Suppressor macrophage treated with lipopolysaccharide for 1 hour (primary cell): ENCODE measurements at places on chromosomes 3 and 15.

- DNase-seq = no peak
Observed at GRCh38 chr3:150757768-150758167, 5.2 kb downstream of the SIAH2 start.

- DNase-seq = no peak
Observed at GRCh38 chr3:165390166-165390565, 194.0 kb upstream of the SLITRK3 start.

DNA sequence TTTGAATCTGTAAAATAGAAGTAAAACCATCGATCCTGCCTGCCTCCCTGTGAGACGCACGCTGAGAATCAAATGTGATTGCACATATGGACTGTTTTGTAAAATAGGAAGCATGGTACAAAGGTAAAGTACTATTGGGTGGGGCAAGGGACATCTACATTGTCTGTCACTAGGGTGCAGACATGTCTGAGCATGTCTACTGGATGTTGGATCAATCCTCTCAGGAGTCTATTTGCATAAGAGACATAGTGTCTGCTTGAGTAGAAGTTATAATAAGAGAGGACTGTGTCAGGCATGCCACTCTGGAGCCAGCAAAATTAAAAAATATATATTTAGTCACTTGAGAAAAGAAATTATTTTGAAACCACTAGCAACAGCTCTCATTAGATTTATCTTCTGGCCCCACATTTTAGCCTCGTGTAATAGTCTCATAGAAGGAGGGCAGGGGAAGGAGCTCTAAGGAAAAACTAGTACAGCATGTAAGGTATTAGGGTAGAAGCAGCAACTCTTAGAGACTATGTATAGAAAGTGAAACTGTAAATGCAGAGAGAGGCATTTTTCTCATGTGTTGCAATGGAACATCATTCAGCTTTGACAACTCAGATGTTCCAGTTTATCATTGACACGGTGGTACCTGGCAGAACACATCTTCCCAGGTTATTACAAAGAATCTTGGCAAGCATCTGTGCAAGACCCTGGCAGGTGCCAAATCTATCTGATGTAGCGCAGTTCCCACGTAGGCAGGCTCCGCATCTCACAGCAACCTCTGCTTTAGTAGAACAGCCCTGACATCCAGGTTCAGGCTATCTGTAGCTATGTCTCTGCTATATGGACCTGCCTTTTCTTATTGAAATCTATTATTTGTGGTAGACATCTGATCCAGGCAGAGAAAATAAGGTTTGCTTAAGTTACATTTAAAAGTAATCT is 85.2 kb upstream of the CHL1 start:
- DNase-seq = no peak

DNA sequence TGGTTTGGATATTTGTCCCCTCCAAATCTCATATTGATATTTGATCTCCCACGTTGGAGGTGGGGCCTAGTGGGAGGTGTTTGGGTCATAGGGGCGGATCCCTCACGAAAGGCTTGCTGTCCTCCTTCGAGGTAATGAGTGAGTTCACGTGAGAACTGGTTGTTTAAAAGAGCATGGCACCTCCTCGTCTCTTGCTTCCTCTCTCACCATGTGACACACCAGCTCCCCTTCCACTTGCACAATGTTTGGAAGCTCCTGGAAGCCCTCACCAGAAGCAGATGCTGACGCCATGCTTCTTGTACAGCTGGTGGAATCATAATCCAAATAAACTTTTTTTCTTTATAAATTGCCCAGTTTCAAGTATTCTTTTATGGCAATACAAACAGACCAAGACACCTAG is 38.6 kb downstream of the RFTN1 start:
- DNase-seq = no peak

DNA sequence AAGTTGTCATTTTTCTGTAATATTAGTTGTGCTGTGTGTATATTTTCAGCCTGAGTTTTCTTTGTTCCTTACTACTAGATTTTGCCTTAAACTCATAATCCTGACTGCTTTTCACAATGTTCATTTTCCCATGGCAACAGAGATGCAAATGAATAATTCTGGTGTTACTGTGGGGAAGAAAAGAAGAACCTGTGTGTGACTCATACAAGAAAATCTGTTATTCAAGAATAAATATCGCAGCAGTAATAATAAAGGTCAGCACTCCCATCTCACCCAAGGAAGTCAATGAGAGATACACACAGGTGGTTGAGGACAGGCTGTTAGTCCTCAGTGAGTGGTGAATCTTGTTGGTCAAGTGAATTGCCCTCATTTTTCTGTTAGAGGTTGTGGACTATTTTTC is 656.6 kb upstream of the NAALADL2 start:
- DNase-seq = peak; percentile 23

DNA sequence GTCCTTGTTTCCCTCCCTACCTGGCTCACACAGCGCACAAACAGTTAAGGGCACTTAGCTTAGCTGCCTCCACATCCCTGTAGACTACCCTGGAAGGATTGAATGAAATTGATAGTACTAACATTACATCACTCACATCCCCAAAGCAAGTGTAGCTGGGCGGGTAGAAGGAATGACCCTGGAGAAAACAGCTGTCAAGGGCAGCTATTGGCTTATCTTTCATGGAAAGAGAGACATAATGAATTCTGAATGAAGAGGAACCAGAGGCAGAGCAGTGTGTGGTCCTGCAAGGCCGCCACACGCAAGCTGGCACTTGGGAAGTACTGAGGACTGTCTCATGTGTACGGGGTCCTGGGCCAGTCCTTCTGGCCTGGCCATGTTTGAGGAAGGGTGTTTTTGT is 369.6 kb upstream of the RGMA start:
- DNase-seq = no peak

- no peak for DNase-seq
Observed at GRCh38 chr3:152770296-152770695, 64.6 kb upstream of the P2RY1 start.

DNA sequence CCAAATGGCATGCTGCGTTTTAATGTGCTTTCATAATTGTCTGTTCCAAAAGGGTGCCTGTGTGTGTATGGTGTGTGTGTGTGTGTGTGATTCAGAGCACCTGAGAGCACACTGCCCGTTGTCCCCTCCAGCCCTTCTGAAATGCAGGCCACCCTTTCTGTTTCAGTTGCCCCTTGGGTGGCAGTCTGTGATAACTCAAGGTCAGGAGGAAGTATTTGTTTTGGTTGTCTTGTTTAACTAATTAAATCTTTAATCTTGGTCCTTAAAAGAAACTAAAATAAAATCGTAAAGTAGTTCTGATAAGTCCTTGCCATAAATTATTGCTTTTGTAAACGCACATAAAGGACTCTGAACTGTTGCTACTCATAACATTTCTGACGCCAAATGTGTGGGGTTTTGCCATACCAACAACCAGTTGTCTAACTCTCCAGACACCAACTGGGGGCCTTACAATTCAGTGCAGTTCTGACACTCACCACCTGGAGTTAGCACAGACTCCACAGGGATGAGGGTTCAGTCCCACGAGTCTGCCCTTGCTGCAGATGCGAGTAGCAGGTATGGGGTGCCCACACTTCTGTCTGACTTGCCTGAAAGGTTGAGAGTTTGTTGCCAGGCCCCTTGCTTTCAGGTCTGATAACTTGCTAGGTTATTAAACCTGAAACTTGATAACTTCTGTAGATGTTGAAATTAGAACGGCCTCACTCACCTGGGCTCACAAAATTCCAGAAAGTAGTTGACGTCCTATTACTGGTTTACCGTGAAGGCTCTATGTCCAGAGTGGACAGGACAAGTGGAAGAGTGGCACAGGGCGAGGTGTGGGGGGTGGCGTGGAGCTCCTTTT is 157.3 kb downstream of the IGF1R start:
- DNase-seq = no peak

DNA sequence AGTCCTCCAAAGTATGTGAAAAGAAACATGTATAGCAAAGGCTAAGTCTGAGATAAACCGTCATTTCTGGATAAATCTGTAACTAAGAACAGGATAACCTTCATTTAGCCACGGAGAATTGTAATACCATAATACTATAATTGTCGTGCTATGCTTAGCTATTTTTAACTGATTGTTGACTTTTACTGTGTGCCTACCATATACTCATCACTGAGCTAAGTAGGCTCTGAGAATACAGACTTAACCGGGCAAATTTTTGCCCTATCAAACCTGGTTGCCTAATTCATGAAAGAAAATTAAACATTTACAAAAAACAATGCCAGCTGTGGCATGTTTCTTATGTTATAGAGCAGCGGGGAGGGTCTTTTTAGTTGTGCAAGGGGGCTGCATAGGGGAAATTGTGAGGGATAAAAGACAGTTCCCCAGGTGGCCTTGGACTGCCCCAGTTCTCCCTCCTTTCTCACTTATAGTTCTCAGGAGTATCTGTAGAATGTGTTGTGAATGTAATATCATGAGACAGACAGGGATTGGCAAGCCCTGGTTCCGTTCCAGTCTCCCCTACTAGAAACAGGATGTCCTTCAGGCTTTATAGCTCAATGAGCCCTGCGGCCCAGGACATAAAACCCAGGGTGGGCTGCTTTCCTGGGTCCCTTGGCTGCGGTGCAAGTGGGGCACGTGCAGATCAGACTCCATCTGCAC is 318.5 kb downstream of the GBE1 start:
- DNase-seq = no peak

DNA sequence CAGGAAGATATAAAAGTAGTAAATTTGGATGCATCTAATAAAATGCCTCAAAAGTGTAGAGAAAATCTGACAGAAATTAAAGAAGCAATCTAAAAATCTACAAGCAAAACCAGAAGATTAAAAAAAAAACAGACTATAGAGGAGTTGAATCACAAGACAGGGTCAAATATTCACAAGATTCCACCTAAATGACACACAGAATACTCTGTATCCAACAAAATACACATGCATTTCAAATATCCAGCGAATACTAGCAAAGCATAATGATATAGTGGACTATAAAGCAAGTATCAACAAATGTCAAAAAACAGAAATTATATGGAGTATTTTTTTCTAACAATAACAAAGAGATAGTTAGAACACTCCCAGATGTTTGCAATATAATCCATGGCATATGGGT is 20.5 kb upstream of the ACTC1 start:
- no peak for DNase-seq

DNA sequence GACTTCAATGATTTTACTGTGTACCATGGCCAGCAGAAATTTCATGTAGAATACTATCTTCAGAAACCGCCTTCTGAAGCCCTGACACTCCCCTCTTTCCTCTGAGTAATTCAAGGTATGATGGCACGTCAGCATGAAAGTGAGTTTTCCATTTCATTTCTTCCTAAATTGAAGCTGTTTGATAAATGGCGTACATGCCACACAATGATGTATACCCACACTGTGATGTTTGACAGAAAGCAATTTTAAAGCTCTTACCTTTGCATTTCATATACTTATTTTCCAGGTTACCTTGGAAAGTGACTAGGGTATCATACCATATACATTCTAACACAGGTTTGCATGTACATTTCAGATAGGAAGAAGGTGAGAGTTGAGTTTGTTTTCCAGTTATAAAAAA is 147.9 kb upstream of the LRRC3B start:
- DNase-seq = no peak

GRCh38 chr3:130405956-130406355 is 60.5 kb downstream of the COL6A5 start:
- DNase-seq = no peak

- DNase-seq = peak; percentile 31
Observed at GRCh38 chr15:73986055-73986775, 5.9 kb downstream of the STOML1 start.

DNA sequence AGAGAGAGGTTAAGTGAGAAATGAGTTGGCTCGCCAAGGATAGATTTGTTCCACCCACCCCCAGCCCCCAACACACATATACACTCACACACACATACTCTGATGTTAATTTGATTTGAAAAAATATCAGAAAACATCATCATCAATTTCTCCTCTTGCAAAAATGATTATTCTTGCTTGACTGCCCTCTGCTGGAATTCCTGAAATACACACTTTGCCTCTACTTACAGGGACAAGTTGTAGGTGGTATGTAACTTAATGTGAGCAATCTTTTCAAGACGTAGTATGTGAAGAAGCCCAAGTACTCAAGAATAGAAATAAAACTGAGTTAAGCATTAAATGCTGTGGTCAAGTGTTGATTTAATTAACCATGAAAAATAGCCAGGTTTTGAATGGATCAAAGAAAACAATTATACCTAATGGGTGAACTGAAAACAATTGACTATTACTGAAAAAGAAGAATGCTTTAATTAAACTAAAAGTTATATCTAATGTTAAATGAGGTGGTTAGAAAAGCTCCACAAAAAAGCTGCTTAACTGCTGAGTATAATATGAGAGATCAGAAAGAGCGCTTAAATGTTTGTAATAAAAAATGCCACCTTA is 46.6 kb upstream of the MDFIC2 start:
- peak; percentile 47 for DNase-seq

DNA sequence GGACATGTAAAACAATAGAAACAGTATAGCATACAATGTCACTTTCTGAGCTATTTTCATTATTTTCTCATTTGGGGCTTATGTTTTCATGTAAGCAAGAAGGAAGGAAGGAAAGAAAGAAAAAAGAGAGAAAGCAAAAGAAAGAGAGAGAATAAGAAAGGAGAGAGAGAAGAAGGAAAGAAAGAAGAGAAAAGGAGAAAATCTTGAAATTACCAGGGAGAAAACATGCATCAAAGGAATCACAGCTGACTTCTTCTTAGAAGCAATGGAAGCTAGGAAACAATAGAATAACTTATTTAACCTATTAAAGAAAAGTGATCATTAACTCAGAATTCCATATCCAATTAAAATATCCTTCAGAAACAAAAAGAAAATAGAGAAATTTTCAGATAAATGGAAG is 471.5 kb downstream of the OCA2 start:
- DNase-seq = no peak

DNA sequence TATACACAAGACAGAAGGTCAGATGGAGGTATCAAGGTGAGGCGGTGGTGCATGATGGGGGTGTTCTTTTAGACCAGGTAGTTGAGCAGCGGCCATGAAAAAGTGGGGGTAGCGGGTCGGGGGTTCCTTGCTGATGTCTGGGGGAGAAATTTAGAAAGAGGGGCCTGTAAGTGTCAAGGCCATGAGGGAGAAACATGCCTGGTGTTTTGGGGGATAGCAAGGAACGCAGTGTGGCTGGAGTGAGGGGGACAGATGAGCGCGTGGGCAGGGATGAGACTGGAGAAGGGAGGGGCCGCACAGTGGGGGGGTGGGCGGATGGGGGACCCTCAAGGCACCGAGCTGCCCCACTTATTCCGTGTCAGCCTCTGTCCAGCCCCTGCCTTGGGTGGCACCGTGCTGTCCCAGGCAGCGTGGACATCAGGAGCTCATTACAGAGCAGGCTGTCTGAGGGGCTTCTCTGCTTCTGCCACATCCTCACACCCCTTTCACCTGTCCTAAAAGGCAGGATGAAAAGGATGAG is 143.3 kb downstream of the SMAD6 start:
- DNase-seq = no peak

DNA sequence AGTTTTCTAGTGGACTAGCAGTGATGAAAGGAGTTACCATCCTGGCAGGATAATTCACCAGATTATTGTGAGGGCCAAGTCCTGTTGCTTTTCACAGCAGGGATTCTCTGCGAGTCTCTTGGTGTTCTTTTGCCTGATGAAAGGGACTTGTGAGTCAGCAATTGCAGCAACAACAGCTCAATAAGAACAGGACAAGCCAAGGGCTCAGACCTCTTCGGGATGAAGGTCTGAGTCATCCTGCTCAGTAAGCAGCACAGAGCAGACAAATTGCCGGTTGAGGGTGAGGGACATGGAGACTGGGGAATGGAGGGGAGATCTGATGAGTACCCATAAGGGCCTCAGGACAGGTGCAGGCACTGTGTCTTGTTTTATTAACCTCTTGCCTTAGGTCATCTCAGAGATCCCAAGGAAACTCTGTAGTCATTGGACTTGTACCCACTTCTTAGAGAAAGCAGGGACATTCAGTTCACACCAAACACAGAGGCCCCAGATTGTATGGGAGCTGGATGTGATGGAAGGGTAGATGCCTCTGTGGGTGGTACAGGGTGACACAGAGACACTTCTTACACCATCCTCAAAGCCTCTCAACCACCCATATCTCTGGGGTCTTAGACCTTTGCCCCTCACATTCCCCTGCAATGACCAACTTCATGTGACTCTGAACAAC is 173.8 kb upstream of the TLE3 start:
- DNase-seq = peak; percentile 95
